Neural crest cell (in vitro differentiated cells): ENCODE measurements at places on chromosomes 4 and X.

DNA sequence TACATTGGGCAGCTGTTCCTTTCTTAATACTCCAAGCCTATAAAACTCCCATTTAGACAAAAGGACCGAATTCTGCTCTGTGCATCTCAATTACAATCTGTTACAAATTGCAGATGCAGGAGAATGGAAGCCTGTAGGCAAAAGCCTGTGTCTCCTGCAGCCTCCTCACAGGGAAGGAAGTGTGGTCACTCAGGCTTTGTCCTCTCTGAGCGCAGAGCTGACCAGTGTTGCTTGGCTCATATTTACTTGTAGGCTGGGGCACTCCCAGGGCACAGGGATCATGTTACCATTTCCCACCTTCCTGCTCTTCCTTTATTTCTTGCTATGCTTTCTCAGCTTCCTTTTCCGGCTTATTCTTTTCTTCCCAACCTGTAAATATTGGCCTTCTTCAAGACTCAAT is 15.7 kb downstream of the SUPT20HL2 start:
- peak; percentile 11 for DNase-seq

DNA sequence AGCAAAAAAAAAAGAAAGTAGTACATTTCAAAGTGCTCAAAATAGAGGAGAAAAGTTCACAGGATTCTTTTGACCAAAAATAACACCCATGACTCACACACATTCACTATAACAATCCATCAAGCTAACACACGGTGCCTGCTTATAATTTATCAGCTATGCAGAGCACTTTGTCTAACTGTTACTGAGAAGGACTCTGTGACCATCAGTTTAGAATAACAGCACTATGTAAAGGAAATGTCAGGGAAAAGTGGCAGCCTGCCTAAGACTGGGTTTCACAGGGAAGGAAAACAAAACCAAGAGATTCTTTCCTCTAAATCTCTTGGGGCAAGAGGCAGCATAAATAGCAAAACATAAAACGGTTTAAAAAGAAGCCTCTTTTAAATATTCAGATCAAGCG is 54.8 kb downstream of the CCDC149 start:
- DNase-seq: no peak

GRCh38 chr4:175559126-175559525 is 252.9 kb downstream of the GPM6A start:
- no peak for DNase-seq

- no peak for DNase-seq
Measured at GRCh38 chr4:113743690-113744089, 17.8 kb downstream of the CAMK2D start.

GRCh38 chr4:177369372-177369771 is 59.7 kb downstream of the NEIL3 start:
- DNase-seq: no peak

GRCh38 chr4:4726051-4726450 is 133.4 kb upstream of the MSX1 start:
- DNase-seq: no peak

GRCh38 chr4:65467068-65467680 is 203.1 kb downstream of the EPHA5 start:
- no peak for DNase-seq

DNA sequence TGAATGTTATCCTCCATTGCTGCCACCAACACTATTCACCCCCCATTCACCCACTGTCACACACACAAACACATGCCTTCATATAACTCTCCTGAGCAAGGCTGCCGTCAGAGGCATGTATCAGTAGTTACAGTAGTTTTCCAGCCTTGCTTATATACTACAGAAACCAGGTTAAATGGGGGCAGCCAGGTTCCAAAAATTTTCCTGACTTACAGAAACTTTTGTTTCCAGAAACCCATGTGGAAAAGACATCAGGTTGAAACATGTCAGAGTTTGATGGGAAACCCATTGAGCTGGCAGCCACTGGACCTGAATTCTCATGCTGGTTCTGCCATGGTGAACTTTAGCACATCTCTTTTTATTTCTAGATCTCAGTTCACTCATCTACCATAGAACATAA is 64.0 kb downstream of the COX18 start:
- DNase-seq: no peak

DNA sequence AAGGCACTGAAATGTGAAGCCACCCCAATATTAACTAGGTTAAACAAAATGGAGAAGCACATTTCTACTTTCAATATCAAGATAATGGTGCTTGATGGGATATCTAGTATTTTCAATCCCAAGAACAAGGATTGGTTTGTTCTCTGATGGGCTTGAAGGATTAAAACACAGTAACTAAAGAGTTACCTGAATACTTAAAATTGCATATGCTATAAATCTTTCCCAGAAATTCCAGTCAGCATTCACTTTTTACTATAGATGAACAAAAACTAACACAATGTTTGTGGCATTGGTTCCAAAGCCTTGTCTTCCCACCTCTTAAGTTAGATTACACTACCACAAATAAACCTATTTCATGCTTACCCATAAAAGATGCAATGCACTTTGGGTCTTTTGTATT is 3.9 kb upstream of the PCDH10 start:
- no peak for DNase-seq

DNA sequence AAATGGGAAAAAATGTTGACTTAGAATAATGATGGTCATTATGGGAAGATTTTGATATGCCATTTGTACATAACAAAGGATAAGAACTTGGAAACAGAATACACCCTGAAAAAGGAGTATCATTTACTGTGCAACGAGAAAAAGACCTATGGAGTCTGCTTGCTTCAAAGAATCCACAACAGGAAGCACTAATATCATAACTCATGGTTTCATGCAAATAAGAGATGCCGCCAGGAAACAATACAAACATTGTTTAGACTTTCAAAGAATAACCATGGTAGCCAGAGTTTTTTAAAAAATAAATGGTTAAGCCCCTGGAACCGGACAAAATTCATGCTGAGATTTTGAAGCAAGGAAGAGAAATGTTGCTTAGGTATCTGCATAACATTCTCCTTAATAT is 139.9 kb upstream of the ETNPPL start:
- DNase-seq: no peak

- DNase-seq: no peak
Measured at GRCh38 chr4:156195914-156196313, 242.2 kb upstream of the CTSO start.

DNA sequence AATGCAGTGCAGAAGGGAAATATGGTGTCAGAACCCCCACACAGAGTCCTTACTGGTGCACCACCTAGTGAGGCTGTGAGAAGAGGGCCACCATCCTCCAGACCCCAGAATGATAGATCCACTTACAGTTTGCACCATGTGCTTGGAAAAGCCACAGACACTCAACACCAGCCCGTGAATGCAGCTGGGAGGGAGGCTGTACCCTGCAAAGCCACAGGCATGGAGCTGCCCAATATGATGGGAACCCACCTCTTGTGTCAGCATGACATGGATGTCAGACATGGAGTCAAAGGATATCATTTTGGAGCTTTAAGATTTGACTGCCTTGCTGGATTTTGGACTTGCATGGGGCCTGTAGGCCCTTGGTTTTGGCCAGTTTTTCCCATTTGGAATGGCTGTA is 34.2 kb upstream of the PGM2 start:
- no peak for DNase-seq

- DNase-seq: no peak
Measured at GRCh38 chrX:103847174-103847870, 15.3 kb upstream of the RAB9B start.

DNA sequence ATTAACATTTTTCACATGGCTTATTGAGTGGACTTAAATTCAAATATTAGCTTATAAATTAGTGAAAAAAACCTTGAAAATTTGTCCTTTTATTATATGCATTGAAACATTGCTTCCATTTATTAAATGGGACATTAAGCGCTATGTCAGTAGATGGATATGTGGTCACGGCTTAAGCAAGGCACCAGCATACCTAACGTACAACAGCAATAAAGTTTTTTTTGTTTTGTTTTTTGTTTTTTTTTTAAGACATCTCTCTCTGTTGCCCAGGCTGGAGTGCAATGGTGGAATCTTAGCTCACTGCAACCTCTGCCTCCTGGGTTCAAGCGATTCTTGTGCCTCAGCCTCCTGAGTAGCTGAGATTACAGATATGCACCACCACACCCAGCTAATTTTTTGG is 31.6 kb downstream of the PGM2 start:
- no peak for DNase-seq

DNA sequence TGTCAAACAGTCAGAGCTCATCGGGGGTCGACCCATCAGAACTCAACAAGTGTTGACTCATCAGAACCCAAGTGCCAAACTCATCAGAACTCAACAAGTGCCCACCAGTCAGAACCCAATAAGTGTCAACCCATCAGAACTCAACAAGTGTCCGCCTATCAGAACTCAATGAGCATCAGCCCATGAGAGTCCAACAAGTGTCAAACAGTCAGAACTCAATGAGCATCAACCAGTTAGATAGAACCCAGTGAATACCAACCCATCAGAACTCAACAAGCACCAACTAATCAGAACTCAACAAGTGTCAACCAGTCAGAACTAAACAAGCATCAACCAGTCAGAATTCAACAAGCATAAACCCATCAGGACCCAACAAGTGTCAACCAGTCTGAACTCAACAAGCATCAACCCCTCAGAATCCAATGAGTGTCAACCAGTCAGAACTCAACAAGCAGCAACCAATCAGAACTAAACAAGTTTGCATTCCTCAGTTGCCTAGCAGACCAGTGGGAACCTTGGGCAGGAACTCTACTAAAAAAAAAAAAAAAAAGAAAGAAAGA is 115.3 kb downstream of the PRKX start:
- DNase-seq: no peak

- DNase-seq: no peak
Measured at GRCh38 chrX:617891-618290, 12.7 kb upstream of the SHOX start.

- no peak for DNase-seq
Measured at GRCh38 chrX:150012647-150013381, 74.5 kb upstream of the EOLA2 start.

DNA sequence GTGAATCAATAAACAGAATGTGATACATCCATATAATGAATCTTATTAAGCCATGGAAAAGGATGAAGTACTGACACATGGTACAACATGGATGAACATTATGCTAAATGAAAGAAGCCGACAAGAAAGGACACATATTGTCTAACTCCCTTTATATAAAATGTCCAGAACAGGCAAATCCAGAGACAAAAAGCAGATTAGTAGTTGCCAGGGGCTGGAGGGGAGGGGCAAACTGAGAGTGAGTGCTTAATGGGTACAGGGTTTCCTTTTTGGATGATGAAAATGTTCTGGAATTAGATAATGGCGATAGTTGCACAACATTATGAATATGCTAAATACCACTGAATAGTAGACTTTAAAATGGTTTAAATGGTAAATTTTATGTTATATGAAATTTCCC is 17.4 kb downstream of the ADGRG4 start:
- DNase-seq: no peak

DNA sequence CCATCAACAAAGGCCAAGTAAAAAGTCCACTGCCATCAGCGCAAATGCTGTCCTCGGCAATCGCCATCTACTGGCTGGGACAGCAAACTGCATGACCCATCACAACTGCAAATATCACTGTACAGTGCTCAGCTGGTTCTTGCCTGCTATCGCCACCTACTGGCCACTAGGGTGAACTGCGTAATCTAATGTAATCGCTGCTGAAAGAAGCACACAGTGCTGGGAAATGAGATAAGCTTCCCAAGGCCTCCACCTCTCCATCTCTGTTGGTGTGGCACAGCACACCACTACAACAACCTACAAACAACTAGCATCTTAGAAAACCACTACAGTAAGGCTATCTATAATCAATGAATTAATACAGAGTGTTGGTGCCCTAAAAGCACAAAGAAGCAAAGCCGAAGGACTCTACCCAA is 298.3 kb downstream of the TEX13A start:
- peak; percentile 60 for DNase-seq

GRCh38 chrX:125977851-125978250 is 188.2 kb downstream of the DCAF12L2 start:
- no peak for DNase-seq

GRCh38 chr4:3710451-3711182 is 55.6 kb upstream of the ADRA2C start:
- peak; percentile 29 for DNase-seq

DNA sequence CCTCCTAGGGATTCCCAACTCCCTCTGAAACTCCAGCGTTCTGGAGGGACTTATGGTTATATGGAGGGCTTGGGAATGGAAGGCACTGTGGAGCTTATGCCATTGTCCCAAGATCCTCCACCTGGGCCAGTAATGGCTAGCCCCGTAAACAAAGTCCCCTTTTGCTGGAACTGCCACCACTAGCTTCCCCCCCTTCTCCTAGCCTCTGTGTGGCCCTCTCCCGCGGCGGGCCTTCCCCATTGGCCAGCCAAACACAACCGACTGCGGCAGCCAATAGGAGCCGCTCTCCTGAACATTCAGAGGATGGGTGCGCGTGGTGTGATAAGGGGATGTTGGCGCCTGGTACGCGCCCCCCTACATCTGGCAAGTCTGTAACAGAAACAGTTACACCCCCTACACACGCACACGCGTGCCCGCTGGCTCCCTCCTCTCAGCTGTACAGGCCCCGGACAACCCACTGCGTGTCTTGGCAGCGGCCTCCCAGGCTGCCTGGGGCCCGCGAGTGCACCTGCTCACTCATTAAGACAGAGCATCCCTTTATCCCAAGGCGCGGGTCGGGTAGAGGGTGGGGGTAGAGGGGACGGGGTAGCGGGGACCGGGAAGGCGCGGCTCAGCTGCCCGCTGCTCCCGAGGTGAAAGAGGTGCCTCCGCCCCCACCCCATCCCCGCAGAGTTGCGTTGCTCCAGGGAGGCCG is 863 bp upstream of the RAB33A start:
- peak; percentile 57 for DNase-seq

GRCh38 chr4:113398441-113399143 is 349.1 kb downstream of the ANK2 start:
- DNase-seq: no peak

- no peak for DNase-seq
Measured at GRCh38 chr4:10201381-10202223, 85.0 kb upstream of the WDR1 start.

GRCh38 chr4:55215087-55215486 is 89.7 kb upstream of the KDR start:
- no peak for DNase-seq

DNA sequence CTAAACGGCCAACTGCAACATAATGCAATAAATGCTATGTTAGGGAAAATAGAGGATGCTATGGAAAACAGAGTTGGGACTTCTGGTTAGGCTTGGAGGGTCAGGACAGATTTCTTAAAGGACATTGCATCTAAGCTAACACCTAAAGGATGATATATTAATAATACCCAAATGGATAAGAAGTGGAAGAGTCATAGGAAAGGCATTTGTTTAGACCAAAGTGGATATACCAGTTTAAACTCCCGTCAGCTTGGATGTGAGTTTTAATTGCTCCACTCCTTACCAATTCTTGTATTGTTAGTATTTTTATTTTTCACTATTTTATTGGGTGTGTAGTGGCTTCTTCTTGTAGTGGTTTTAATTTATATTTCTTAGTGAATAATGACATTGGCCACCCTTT is 93.9 kb downstream of the PTPN13 start:
- no peak for DNase-seq

DNA sequence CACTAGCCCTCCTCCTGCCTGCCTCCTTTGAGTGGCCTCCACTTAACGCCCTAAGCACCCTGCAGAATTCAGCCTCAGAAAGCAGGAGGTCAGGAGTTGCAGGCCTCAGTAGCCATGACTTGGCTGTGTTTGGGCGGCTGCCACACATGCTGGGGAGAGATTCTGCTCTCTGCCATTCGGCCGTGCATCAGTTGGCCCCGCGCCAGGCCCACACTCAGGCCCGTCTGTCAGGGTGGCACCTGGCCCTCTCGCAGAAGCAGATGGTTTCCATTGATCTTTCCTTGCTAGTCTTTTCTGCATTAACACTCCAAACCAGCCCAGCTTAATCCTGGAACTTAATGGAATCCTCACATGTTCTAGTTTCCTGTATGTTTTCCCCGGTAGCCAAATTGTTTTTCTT is 30.7 kb upstream of the ATP6AP2 start:
- no peak for DNase-seq

- no peak for DNase-seq
Measured at GRCh38 chr4:188596021-188596420, 456.8 kb downstream of the TRIML1 start.
